ENCODE measurements at places on chromosomes 3 and 15.

- no peak for DNase-seq
These were observed 506.9 kb downstream of the SHQ1 start for GRCh38 chr3:72341380-72341770.

DNA sequence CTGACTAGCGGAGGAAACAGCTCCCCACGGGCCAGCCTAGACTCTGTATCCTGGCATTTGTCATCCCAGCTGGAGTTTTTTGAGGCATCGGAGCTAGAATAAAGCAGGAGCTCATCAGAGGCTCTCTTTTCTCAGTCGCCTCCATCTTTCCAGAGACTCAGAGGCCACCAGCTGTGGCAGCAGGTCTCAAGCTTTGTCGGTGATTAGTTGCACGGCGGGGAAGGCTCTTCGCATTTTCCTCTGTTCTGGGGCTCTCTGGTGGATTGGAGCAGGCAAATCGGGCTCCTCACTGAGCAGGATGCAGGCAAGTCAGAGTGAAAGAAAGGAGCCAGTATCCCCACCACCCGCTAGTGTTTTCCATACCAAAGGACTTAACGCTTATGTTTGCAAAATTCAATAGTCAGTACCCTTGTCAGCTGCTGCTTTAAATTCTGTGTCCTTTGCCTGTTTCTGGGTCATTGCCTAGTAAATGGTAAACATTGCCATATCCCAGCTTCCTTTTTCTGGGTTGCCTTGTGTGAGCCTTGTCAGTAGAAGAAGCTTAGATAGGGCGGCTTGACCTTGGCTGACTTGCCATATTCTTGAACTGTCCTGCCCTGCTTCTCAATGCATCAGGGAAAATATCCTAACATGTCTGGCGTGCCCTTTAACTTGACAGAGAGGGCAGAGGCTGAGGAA lies 127.1 kb downstream of the PTPRG start:
- no peak for DNase-seq

GRCh38 chr15:66832664-66833063 lies 130.6 kb downstream of the SMAD6 start:
- DNase-seq: peak; percentile 79

GRCh38 chr15:52709187-52709981 lies 30.2 kb upstream of the ATOSA start:
- DNase-seq: no peak

DNA sequence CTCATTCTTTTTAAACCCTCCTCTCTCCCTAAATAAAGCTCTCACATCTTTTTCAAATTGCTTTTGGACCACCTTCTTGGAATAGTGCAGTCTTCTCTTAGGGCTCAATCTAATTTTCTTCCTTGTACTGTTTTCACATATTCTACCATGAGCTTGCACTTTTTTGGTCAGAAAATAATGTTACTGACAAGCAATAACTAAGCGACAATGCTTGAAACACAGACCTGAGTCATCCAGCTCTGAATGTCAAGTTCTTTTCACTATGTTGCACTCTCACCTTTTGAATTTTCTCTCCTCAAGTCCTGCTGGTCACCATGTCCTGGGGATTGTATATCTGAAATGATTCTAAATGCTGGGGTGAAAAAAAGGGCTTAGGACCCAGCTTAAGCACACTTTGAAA lies 8.9 kb downstream of the TNFAIP8L3 start:
- DNase-seq: no peak
